ENCODE measurements at places on chromosomes 3 and 15. TPM values are rescaled to one million over a fixed set of nuclear protein-coding genes. Genes with fewer than 3 reads are reported as not detected.

Gene GOLGA6L7
- total RNA-seq: not detected

Gene GOLGA6A
- total RNA-seq: not detected

Gene CIDEC
- not detected for total RNA-seq

Gene NANOGP8
- not detected for total RNA-seq

Gene HGD
- 0.72 TPM for total RNA-seq

Gene RETNLB
- not detected for total RNA-seq

Gene CSTA
- 2.1 TPM for total RNA-seq

Gene MKRN2OS
- total RNA-seq: not detected

Gene FAIM
- total RNA-seq: 9.3 TPM

Gene UBAP1L
- 2.4 TPM for total RNA-seq

Gene ANKRD63
- not detected for total RNA-seq

Gene SERPINI2
- 0.33 TPM for total RNA-seq

Gene CACNA2D2
- 0.11 TPM for total RNA-seq

Gene FHIT
- total RNA-seq: 10.3 TPM

Gene MNS1
- 0.67 TPM for total RNA-seq

Gene SLC22A13
- total RNA-seq: not detected

Gene RBPMS2
- total RNA-seq: 0.66 TPM

Gene HYAL1
- total RNA-seq: 0.49 TPM

Gene CHL1
- total RNA-seq: 1.9 TPM

Gene CDAN1
- 11.2 TPM for total RNA-seq

Gene DLEC1
- 0.08 TPM for total RNA-seq

Gene SLC15A2
- total RNA-seq: 2.0 TPM

Gene UCN2
- not detected for total RNA-seq

Gene TEX55
- total RNA-seq: not detected

Gene UBA3
- total RNA-seq: 73.9 TPM

Gene ZCWPW2
- total RNA-seq: not detected

Gene GREM1
- 0.36 TPM for total RNA-seq

Gene GLDN
- total RNA-seq: not detected

Gene TMEM266
- total RNA-seq: 0.66 TPM

Gene CCNB2
- total RNA-seq: 74.1 TPM

Gene C3orf52
- total RNA-seq: 0.19 TPM

Gene SACM1L
- 33.0 TPM for total RNA-seq

Gene PPM1M
- 25.9 TPM for total RNA-seq

Gene PRSS50
- total RNA-seq: not detected

Gene ADAMTSL3
- 0.29 TPM for total RNA-seq

Gene FBXO45
- 15.0 TPM for total RNA-seq
